ENCODE measurements at places on chromosomes 16 and 17.

DNA sequence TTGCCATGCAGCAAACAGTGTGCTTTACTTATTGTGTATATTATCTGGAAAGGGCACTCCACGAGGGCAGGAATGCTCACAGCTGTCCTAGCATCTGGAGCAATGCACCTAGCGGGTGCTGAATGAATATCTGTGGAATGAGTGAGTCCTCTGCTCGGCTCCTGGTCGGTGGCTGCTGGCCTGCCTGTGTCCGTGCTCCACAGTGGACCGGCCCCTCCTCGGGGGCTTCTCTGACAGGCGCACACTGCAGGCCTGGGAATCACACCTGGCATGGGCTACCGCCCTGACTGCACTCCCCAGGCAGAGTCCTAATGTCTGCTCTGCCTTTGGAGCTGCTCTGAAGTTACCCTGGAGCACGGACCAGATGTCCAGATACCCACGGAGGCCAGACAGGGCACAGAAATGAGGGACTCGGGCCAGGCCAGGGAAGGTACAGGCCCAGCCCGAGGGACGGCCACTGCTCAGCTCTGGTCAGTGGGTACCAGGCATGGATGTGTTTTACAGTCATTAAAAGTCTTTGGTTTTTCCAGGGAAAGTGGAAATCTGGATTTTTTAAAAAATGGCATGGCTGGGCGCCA is 21.1 kb upstream of the AKTIP start:
- no peak for DNase-seq

DNA sequence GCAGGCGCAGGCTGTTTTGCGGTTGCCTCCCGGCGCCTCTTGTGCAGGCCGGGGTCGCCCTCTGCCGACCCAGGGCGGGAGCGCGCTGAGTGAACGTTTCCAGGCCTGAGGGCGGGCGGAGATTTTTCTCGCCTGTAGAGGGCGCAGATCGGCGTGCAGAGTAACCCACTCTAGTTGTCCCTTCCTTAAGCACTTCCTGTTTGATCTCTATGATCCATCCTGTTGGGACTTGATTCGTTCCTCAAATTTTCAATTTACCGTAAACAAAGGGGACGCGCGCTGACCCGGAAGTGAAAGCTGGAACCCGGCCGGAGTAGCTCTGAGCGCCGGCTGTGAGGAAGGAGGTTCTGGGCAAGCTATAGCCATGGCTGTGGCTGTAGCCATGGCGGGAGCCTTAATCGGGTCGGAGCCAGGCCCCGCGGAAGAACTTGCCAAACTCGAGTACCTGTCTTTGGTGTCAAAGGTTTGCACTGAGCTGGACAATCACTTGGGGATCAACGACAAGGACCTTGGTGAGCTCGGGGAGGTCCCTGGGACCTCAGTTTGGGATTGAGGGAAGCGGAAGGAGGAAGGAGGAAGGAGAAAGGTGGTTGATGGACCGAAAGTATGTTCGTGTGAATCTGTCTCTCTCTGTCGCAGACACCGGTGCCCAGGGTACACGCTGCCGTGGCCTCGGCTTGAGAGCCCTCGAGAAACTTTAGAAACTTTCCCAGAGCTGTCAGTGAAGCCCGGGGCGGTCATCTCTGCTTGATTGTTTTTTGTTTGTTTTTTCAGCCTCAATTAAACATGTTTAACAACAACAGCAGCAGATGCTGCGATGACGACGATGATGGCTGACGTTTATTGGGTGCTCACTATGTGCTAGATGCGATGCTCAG is at the start of gene DHX8:
Gene DHX8, plus strand, starts transcription at position 302 of the 878 bp plus-strand sequence. Its CDS starts 63 bp downstream, at position 365.
- peak; percentile 100 for DNase-seq

- no peak for DNase-seq
Observed at GRCh38 chr17:48052956-48053757, 5.0 kb downstream of the NFE2L1 start.

GRCh38 chr17:4947411-4948165 is 742 bp downstream of the PFN1 start:
- no peak for DNase-seq

- DNase-seq: no peak
Observed at GRCh38 chr17:9185142-9185541, 163.8 kb downstream of the NTN1 start.

DNA sequence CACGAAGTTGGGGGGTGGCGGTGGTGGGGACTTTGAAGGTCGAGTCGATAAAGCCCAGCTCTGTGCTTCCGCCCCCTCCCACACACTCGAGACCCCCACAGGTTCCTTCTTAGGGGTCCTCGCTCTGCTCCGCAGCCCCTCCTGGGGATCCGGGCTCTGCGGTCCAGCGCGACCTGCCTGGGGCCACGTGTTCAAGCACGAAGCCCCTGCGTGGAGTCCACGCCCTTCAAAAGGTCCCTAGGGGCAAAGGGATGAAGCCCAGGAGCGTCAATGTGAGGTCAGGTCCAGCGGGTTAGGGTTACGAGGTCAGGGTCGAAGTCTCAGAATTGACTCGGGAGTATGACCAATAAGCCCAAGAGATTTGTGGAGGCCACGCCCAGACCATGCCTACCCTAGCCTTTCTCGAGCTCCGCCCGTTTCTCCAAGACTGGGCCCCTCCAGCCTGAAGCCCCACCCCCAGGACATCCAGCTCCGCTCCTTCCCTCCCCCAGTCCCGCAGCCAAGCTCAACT is 786 bp upstream of the CACNA1G start:
- no peak for DNase-seq

DNA sequence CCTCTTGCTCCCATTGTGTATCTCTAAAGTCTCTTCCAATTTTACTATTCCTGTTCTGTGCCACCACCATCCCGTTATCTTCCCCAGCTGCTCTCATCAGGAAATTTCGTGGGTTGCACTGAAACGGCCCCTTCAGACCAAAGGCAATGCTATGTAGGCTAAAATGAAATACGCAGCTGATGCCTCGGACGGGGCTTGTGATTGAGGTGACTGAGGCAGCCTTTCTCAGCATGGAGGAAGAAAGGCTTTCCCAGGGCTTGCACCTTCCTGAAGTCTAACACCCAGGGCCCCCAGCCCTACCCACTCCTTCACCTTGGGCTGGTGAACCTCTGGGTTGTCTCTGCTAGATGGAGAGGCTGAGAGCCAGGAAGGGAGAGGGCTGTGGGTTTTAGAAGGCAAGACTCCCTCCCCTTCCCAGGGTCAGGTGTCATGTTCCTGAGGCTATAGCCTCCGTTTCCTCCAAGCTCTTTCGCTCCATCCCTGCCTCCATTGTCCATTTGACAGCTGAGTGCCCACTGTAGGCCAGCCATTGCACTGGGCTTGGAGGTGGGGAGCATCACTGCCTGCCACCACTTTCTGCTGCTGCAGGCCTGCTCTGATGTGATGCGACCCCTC is 7.8 kb downstream of the CCDC200 start:
- DNase-seq: no peak

- no peak for DNase-seq
Observed at GRCh38 chr17:57708410-57708809, 36.7 kb downstream of the CCDC182 start.

GRCh38 chr17:4721203-4722135 is 9.8 kb upstream of the MED11 start:
- no peak for DNase-seq

DNA sequence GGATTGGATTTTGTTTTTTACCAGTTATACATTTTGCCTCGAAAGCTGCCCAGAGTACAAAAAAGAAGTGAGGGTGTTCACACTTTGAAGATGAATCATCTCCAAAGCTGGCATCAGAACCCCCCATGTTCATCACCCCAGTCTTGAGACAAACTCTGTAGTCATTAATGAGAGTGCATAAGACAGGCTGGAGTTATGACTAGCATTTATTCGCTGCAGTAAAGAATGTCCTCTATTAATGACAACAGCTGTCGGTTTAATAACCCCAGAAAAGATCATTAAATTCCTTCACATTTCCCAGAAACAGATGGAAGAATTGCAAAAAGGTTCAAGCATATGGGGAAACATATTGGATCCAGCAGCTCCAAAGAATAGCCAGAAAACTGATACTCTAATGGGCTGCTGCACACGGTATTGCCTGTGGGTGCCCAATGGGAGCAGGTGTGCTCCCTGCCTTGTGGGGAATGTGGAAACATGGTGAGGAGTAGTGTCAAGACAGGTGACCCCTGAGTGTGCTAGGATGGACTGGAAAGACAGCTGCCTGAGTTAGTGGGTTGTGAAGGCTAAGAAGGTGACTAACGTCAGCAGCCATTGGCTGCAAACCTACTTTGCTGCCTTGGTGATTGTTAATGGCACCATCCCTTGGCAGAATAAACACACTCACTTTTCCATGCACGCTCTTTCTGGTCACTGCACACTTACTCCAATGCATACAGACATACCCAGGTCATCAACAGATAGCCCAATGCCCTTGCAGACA is 81.9 kb downstream of the AIPL1 start:
- DNase-seq: no peak
